ENCODE measurements at places on chromosomes 3 and 15.

DNA sequence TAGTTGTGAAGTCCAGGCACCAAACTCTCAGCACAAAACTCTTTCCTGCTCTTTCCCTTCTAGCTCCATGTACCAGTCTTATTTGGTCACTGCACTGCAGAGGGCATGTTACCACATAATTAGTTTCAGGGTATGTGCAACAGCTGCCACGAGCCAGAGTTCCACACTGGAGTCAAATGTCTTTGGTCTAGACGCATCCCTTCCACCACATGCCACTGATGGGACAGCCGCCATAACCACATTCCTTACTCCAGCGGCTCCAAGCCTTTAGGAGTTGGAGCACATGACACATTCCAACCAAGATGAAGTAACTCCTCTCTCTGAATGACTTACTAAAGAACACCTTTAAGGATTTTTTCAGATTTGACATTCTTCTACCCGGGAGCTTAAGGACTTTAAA is 153.4 kb downstream of the ERC2 start:
- peak; percentile 21 for DNase-seq

DNA sequence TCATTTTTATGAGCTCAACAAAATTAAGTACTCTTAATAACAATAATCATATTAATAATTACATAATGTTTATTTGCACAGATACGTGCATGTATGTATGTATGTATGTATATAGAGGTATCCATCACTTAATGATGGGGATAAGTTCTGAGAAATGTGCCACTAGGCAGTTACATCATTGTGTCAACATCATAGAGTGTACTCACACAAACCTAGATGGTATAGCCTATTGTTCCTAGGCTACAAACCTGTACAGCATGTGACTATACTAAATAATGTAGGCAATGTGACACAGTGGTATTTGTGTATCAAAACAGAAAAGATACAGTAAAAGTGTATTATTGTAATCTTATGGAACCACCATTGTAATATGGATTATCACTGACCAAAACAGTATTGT is 874.7 kb upstream of the GBE1 start:
- no peak for DNase-seq

DNA sequence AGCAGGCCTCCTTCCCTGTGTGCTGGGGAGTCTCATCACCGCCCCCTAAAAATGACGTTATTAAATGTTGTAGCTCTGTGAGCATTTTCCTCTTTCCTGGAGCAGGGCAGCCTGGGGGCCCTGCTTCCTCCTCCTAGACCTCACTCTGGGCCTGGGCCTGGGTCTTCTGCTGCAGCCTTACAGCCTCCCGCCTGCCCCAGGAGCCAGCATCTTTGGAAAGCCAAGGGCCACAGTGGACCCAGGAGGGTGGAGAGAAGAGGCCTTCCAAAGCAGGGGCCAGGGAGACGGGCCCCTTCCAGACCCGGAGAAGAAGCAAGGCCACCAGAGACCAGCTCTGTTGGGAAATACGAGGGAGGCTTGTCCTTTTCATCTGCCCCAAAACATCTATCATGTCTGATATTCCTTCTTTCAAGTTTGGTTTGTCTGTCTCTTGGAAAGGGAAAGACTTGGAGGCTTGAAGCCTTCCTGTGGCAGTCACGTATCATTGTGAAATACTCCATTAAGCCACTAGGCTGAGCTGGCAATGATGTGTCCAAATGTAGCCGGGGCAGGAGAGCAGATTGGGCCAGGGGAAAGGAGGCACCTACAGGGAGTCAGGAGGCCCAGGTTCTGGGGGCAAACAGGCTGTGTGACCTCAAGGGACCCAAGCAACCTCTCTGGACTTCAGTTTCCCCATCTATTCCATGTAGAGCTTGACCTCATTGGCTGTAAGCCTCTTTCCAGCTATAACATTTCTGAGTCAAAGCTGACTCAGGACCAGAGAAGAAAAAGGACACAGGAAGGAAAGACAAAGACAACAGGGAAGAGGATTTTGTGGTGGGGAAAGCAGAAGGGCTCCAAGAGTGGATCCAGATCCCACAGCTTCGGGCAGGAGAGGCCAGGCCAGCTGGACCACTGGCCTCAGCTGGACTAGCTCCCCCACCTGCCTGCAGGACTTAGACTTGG is 31.1 kb downstream of the CYP11A1 start:
- DNase-seq = no peak

DNA sequence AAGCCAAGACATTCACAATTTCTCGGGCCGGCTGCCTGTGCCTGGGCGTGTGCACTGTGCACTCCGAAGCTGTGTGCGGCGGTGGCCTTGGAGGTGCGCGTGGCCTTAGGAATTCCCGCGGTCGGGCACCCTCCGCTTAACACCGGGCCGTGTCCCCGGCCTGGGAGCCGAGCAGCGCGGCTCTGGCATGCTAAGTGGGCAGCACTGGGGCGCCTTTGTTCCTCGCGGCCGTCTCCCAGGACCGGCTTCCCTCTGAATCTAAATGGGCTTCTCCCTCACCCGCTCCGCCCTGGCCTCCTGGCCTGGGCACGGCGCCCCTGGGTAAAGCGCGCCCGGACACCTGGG is 498 bp upstream of the ARNT2 start:
- no peak for DNase-seq

GRCh38 chr3:16692486-16693344 is 87.5 kb upstream of the DAZL start:
- DNase-seq = no peak

GRCh38 chr3:36957862-36958686 is 13.2 kb upstream of the TRANK1 start:
- peak; percentile 45 for DNase-seq

DNA sequence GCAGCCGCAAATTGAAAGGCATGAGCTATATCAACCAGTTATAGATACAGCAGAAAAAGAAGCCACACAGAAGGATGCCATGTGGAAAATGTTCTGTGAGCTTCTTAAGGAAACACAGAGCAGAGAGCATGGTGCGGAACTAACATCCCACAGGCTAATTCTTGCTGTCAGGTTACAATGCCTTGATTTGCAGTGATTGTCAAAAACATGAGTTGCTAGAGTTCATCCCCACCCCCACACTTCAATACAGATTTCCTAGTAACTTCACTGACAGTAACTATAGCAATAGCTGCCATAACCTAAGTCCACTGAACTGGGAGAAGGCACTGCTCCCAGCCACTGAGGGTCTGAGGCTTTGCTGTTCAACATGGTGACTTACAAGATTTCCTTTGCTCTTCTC is 821.6 kb downstream of the SQOR start:
- DNase-seq = no peak

DNA sequence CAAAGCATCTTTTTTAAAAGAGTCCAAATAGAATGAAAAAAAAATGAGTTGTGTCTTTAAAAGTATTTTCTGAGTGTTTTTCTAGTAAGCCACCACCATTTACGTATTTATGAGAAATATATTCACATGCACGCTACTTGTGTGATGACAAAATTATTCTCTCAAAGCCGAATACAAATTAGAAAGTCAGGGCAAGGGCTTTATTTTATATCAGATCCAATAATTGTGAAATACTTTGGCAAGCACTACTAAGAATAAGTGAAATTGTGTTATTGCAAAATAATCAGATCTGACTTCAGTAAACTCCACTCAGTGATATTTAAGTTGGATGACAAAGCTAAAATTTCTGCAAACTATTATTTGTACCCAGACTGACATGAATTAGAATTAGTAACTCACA is 589.3 kb upstream of the KCNMB2 start:
- DNase-seq = no peak

GRCh38 chr3:179729981-179730380 is 77.1 kb downstream of the USP13 start:
- DNase-seq = no peak

DNA sequence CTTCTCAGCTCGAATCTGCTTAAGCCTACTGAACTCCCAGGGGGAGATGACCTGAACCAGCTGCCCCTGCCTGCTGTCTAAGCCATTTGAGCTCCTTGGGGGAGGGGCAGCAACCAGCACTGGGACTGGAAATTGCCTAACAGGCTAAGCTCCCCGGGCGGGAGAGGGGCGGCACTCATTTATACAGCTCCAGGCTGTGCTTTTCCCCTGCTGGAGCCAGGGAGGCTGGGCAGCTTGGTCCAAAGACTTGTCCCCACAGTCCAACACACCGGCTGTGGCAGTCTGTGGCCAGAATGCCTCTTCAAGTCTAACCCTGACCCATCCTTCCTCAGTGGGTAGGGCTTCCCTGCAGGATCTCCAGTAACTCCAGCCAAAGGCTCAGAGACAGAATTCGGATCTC is 1241.5 kb downstream of the ROBO2 start:
- DNase-seq = no peak

GRCh38 chr3:69092030-69092516 is 7.3 kb downstream of the ARL6IP5 start:
- DNase-seq = no peak

DNA sequence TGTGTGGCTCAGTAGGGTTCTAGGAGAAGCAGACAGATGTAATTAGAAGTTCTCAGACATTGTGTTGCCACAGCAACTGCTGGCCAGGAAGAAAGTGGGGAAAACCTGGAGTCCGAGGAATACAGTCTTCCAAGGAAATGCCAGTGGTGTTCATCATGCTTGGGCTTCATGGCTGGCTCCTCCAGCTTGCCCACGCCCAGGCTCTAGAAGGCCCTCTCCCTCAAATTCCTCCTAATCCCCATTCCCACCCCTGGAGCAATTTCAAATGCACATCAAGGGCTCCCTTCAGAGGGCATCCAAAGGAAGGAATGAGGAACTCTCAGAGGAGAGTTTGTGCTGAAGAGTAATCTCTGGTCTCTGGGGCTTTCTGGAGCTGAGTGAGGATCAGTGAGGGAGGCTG is 21.9 kb downstream of the FSTL1 start:
- no peak for DNase-seq
